ENCODE measurements at places on chromosomes 16 and 17.

DNA sequence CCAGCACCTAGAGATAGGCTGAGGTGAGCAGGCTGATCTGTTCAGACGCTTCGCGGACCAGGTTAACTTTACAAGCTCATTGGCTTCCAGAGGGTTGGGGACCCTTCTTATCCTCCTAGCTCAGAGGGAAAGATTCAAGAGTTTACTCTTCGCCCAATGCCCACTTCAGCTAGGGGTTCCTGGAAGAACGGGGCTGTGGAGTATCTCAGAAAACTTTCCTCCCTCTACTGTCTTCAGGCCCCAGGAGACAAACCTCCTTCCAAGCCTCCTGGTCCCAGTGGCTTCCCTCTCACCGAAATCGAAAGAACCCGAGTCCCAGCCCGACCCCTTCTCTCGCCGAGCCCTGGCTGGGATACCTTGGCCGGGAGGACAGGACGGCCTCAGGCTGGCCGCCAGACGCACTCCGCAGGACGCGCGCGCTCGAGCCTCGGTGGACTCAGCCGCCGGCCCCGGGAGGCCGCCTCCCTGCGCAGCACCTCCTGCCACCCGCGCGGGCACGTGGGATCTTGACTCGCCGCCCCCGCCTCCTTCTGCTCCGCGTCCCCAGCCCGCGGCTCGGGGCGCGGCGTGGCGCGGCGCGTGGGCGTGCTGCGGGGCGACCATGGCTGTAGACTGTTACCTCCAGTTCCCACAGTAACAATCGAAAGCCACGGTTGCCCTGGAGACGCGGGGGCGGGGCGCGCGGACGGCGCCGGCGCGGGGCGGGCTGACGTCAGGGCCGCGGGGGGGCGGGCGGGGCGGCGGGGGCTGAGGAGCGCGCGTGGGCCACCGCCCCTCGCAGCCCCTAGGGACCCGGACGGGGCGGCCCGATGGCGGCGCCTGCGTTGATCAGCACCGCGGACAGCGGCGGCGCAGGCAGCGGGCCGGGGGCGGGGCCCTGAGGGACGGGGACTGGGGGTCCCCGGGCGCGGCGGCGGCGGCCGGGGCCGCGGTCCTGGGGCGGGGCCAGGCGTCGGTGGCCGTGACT, 5.3 kb upstream of the HIC1 start:
- peak; percentile 80 for DNase-seq

DNA sequence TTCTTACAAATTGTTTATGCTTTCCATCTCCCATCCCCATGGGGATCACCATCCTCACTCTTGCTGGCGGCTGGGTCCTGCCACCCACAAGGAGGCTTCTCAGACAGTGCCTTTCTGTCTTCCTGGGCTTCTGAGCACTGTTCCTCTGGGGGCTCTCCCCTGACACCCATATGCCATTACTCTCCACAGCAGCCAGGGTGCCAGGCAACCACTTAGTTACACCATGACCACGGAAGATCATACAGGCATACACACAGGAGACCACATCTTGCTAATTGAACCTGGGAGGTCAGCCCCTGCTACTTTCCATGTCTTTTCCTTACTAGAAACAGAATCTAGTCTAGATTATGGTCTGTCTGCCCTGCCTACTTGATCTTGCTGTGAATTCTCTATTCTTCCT, 27.7 kb upstream of the HS3ST2 start:
- no peak for DNase-seq

DNA sequence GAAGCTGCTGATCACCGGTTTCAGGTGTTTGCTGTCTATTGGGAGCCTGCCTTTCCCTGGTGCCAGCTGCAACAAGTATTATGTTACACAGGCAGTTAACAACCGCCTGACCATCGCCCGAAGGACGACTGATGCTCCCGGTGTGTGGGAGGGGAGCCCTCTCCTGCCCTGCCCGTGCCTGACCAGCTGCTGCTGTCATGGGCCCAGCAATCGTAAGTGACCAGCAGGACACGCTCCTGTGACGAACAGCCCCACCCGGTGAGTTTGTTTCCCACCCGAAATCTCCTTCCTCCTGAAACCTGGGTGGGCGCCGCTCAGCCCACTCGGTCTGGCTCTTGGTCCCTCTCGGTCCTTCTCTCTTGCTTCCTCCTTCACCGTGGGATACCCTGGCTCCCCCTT, 17.9 kb upstream of the UBE2I start:
- DNase-seq = no peak

DNA sequence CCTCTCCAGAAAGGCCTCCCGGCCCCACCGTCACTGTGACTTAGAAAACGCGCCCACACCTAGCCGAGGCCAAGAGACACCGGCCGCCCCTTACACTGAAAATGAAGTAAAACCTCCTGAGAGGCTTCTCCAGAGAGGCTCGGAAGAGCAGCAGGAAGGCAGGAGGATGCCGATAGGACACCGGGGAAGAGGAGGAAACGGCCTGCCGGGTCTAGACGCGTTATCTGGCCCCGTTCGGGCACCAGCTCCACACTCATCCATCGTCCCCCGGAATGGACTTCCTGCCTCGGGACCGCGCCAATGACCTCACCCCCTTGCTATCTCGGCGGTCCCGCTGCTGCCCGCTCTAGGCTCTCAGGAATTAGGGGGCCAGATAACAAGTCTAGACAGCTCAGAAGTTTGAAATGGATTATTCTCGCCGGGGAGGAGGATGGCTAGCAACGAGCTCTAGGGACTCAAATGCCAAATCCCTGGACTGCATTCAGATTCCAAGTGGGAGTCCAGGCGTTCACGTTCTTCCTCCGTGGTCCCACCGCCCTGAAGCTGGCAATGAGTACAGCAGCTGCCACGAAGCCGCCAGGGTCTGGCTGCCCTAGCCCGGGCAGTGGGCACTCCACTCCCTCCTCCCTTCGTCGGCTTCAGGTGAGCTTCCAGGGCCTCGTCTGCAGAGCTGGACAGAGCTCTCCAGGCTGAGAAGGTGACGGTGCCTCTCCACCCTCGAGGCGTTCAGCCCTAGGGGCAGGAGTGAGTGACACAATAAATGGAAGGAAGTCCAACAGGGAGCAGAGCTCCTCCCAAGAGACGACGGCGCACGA, 350.9 kb downstream of the FOXL1 start:
- DNase-seq = peak; percentile 86

GRCh38 chr16:49672753-49673152, 183.2 kb downstream of the ZNF423 start:
- DNase-seq = no peak

GRCh38 chr16:7843261-7843660, 510.6 kb downstream of the RBFOX1 start:
- DNase-seq = no peak

DNA sequence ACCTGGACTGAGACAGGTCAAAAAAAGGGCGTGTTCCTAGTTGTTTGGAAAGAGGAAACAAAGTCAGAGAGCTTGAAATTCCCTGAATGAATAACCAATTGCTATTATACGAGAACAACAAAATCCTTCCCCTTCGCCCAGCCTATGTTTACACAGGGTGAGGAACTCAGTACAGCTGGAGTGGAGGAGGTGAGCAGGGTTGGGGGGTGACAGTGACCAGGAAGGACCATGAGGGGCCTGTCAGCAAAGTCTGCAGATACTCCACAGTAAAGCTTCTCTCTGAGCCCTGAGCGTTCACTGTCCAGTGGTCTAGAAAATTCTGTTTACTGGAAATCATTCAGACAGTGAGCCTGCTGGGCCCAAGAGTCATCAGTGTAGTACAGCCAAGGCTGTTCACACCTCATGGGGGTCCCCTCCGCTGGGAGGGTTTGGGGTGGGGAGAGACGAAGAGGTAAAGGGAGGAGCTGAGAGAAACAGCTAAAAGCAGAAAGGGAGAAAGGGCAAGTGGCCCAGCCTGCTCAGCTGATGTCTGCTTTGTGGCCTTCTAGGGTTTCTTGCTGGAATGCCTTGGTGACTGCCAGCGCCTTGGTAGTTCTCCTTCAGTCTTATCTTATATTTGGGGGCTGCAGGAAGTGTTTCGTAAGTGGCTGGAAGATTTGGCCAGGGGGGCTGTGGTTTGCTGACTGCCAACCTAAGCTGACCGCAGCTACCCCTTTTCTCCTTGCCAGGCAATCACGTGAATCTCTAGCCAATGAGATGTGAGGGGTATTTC, 5.7 kb downstream of the DUSP3 start:
- DNase-seq = no peak
